CD4-positive, alpha-beta T cell treated with Interleukin-6 for 4 hours (primary cell): ENCODE measurements at places on chromosomes 3 and 15.

- DNase-seq: no peak
Observed at GRCh38 chr3:152436707-152437590, 168.2 kb downstream of the MBNL1 start.

GRCh38 chr3:71485896-71486295 is 97.6 kb downstream of the FOXP1 start:
- DNase-seq: no peak

DNA sequence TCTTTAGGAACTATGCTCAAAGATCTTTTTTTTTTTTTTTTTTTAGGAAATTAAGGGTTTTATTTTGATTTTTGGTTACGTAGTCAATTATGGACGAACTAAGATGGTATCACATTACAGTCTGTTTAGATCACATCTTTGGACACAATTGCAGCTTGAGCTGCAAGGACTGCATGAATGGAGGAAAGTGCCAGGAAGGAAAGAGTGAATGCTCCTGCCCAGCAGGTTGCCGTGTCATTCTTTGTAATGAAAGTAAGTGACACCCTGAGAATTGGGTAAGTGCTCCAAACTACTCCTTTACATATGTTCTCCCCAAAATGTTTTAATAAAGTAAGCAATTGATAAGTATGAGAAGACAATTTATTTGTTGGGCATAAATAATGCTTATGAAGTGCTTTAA is 716.5 kb upstream of the GOLIM4 start:
- DNase-seq: no peak

- DNase-seq: no peak
Observed at GRCh38 chr3:71601811-71602210, 18.3 kb upstream of the FOXP1 start.

GRCh38 chr15:82697735-82698407 is 11.8 kb downstream of the AP3B2 start:
- DNase-seq: no peak

- DNase-seq: peak; percentile 51
Observed at GRCh38 chr3:195133462-195133861, 137.5 kb downstream of the XXYLT1 start.

GRCh38 chr3:172787746-172788145 is 37.2 kb downstream of the ECT2 start:
- DNase-seq: no peak

DNA sequence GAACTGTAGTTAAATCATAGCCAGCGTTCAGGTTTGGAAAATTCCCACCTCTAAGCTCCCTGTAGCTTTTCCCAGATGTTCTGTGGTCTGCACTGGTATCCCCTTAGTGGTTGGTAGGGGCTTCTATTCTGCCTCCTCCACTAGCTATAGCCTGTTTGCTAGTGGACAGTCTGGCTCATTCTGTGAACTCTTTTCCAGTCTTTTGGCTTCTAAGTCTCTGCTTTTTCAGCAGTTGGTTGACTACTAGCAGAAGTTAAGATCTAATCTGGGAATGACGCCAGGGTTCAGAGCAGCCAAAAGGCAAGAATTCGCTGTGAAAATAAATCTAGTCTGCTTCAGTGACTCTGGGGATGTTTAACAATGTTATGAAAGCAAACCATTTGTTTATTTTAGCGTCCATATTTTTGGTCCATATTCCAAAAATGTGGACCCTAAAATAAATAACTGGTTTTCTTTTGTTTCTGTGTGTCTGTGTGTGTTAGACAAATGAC is 73.7 kb upstream of the WDR72 start:
- no peak for DNase-seq

DNA sequence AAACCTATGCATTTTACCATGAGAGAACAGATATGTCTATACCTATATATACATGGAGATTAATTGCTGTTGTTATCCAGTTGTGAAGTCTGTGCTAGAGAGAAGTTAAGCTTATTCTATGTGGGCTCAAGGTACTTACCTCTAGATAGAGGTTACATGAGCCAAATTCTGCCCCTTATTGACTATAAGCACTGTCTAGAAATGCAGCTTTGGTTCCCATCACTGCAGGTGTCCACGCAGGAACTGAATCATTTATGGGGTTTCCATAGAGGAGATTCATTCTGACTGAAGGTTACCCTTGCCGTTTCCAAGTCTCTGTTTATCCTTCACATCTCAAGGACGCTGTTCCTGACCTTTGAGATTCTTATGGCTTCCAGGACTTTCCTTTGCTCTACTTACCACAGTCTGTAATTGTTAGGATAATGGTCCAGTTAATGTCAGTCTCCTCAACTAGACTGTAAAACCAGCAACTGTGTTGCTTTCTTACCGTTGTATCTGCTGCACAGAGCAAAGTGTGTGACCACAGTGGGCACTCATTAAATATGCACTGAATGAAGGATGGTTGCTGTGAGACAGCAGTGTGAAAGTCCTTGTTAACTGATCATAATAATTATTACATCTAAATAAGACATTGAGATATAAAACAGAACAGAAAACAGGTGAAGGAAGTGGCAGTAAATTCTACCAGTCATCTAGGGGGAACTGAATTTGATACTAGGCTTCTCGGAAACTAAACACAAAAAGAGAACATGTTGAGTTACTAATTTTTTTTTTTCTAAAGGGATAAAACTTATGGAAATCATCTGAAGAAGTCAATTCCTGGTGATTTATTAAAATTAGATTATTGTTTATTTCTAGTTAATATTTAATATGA is 44.0 kb upstream of the BCL6 start:
- no peak for DNase-seq

DNA sequence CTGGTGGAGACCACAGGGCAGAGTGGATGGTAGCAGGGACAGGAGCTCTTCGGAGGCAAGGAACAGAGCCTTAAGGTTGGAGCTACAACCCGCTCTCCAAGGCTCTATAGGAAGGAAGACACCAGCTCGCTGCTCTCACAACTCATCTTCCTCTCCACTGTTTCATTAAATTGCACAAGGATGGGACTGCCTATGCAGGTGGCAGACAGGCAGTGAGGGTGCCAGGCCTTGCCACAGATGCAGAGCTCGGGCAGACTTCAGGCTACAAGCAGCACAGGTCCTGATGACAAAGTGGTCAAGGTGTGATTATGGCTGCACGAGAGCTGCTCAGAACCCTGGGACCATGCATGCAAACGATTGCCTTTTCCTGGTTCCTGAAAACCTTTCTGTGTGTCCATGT is 144.6 kb downstream of the FOXP1 start:
- DNase-seq: peak; percentile 47

DNA sequence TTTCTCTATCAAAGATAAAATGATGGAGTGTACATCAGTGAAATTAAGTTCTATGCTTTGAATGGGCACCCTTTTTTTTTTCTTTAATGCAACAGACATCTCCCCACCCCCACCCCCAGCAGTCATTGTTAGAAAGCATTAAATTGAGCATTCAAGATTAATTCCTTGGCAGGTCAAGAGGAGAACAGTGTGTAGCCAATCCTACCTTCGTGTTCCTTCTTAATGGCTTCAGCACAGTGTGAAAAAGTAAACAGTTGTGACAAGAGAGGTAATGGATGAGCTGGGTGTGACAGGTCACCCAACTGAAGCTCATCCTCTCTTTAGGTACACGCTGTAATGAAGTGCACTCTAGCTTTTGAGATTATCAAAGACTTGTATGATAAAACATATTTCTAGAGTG is 198.5 kb upstream of the RARB start:
- no peak for DNase-seq
